Gastroesophageal sphincter (tissue), 4 donors: ENCODE measurements at places on chromosomes 13 and 19.
A peak's percentile ranks its signal among the peaks of the same experiment; 100 is the strongest.

DNA sequence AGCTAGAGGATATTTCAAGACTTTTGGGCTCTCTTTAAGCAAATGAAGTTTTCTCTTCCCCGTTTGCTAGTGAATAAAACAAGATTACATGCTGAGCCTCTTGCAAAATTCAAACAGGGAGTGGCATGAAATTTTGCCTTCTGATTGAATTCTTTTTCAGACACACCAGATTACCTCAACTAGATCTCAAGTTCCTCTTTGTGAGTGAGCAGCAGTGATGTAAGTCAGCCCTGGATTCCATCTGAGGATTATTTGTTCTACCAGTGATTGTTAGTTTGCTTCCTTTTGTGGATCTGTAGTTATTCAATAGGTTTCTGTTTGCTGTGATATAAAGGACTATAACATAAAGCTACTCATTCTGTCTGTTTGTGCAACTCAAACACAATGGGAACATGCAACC lies 407.7 kb downstream of the LMO7 start:
- no peak for ATAC-seq

DNA sequence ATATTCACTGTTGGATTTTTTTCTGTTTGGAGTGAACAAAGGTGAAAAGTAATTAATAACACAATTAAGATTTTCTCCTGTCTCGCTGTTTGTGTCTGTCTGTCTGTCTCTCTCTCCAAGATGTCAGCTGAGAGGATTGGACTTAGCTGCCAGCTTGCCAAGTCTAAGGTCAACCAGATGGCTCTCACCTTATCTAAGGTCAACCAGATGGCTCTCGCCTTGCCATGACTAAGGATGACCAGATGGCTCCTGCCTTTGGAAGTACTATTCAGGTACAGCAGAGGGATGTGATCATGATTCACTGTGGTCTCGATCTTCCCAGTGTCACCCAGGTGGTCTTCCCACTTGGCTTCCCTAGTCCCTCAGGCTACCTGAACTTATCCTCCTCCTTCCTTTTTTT lies 1436.4 kb downstream of the UQCRFS1 start:
- no peak for ATAC-seq

GRCh38 chr13:102326381-102327118 lies 75.3 kb downstream of the FGF14 start:
- no peak for ATAC-seq

- ATAC-seq: peak; percentile 85
These were observed 7.3 kb downstream of the ELOF1 start for GRCh38 chr19:11551603-11552235.

DNA sequence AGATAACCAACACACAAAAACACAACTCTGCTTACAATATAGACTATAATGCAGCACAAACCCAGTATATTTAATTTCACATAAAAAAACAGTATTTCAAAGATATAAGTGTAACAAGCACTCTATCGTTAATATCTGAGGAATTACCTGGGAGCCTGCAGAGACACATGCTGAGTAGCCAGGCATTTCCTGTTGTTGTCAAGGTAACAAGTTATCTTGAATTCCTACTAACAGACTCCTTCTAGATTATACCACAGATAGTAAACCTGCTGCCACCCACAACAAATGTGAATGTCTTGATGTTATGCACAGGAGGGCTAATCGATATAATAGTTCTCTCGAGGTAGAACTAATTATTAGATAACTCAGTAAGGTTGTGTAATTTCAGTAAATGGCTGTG lies 826.0 kb upstream of the PRR20A start:
- no peak for ATAC-seq

DNA sequence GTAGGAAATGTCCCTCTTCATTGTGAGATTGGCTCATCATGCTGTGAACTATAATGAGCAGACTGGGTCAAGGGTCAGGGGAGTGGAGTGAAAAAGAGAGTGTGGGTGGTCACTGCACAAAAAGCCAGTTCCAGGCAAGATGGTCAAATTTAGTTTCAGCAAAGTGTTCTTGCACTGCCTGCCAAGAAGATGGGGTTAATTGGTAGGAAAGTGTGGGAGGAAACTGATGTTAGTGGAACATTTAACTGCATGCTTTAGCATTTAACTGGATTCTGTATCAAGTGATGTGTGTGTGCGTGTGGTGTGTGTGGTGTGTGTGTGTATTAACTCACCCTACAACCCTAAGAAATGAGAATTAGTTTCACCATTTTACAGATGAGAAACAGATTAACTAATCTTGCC lies 131.6 kb downstream of the COG6 start:
- ATAC-seq: no peak

GRCh38 chr19:10687518-10688288 lies 13.5 kb upstream of the QTRT1 start:
- ATAC-seq: no peak

DNA sequence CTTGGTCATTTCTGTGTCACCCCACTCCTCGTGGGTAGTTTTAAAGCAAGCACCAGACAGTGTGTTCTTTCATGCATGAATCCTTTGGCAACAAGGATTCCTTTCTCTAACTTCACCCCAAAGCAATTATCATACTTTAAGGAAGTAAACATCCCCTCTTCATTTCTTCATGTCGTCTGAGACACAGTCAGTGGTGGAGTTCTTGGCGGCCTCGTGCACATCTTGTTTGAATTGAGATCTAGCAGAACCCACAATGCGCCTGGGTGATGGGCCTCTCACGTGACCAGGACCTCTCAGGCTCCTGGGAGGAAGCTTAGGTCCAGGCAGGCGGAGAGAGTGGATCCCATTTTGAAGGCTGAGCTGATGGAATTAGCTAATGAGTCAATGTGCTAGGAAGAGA lies 2.6 kb downstream of the ACSBG2 start:
- ATAC-seq: no peak

- peak; percentile 96 for ATAC-seq
These were observed 15.7 kb downstream of the BCAT2 start for GRCh38 chr19:48795055-48795684.

- peak; percentile 49 for ATAC-seq
These were observed 677 bp downstream of the TGDS start for GRCh38 chr13:94595001-94595949.

- no peak for ATAC-seq
These were observed 47.4 kb downstream of the FLT3 start for GRCh38 chr13:28052945-28053344.

DNA sequence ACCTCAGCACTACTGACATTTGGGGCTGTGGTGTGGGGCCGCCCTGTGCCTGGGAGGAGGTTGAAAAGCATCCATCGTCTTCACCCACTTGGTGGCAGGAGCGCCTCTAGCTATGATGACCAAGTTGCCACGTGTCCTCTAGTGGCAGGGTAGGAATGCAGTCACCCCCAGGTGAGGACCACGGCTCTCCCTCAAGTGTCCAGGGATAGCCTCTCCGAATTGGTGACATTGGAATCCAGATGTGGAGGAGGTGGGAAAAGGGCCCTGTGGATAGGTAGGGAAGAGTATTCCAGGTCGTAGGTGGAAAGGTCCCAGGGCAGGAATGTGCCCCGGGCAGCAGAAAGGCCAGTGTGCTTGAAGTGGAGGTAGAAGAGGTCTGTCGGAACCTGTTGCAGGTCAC lies 37.6 kb downstream of the ARHGEF18 start:
- no peak for ATAC-seq

GRCh38 chr13:26476111-26476781 lies 81.2 kb upstream of the WASF3 start:
- no peak for ATAC-seq

DNA sequence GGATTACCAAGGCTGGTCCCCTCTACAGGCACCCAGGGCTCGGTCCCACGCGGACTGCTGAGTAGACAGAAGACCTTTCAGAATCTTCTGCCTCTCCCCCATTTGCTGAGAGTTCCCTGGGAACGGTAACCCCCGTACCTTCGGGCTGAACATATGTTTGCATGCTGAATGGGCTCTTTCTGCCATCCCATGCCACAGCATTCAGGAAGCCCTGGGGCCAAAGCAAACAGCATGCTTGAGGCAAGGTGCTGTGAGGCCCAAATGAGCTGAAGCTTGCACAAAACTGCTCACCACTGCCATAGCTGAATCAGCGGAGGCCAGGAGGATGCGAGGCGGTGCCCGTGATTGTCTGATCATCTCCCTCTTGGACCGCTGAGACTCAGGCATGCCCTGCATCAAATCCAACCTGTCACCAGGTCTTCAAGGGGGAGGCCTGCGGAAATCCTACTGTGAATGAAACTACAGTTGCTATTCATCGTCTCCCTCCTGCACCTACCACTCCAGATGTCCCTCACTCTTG lies 16.3 kb upstream of the C19orf12 start:
- ATAC-seq: no peak

DNA sequence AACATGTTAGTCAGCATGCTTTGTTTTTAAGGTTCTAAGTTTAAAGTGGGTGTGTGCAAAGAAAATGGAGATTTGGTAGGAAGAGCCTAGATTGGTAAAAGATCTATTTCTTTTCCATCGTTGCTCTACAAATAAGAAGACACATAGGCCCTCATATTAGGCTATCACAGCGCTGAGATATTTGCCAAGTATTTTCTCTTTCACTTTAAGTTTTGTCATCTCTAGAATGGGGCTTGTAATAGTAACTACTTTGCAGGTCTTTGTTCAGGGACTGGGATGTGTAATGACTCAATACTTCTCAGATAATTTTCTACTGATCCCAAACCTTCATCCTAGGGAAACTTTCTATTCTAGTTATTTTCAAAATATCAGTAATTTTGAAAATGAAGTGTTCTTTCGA lies 917.7 kb upstream of the SLC10A2 start:
- no peak for ATAC-seq

- ATAC-seq: no peak
These were observed 3.2 kb upstream of the ISYNA1 start for GRCh38 chr19:18440936-18441803.

DNA sequence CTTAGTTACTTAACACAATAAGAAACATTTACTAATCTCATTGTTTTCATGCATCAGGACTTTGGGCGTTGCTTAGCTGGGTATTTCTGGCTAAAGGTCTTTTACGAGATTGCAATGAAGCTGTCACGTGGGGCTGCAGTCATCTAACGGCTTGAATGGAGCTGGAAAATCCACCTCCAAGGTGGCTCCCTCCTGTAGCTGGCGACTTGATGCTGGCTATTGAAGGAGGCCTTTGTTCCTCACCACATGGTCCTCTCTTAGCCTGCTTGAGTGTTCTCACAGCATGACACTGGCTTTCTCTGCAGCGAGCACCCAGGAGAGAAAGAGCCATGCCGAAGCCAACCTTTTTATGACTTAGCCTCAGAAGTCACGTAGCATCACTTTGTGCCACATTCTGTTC lies 92.0 kb downstream of the NHLRC3 start:
- ATAC-seq: no peak

DNA sequence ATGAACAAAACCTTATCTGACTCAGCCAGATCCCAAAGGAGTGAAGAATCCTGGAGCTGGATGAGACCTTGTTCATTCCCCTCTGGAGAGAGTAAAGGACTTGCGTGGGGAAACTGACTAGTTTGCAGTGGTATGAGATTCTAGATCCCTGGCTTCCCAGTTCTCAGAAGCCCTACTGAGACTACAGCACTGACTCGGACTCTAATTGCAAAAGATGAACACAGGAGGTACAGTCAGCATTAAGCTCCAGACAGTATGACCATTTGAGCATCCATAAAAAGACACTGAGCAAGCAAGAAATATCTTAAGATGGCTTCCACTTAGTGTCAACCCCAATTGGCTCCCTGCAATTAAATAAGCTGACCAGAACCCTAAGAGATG lies 6.8 kb downstream of the ZC3H4 start:
- no peak for ATAC-seq

GRCh38 chr19:30144242-30144758 lies 202.3 kb downstream of the URI1 start:
- no peak for ATAC-seq

DNA sequence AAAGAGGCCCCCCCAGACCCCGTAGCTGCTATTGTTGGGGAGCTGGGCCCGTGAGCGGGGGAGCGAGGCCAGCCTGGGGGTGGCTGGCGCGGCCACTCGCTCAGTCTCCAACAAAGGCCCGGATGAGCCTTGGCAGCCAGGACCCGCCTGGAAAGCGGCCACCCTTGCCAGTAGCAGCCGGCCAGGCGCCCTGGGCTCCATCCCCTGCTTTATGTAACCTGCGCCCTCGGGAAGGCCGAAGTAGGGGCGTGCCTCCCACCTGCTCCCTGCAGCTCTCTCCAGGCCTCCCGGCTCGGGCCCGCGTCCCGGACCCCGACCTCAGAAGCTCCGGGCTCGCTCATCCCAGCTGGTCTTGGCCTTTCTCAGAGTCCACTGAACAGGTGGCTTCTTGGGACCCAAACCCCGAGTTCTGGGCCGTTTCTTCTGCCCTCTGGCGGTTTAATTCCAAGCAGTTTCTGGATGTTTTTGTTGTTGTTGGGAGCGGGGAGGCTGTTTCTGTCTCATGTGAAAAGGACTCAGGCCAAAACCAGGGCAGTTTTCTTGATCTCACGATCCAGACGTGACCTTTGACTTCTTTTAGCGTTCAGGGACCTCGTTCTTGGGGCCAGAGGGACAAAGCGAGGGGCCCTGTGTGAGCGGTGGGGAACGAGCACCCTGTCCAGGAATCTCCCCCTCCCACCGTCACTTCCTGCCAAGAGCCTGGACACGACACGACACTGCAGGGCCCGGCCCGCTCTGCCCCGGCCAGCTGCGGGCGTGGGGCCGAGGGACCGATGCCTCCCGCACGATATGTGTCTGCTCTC lies 1.2 kb downstream of the CDC34 start:
- ATAC-seq: peak; percentile 50

- ATAC-seq: no peak
These were observed 20.8 kb downstream of the NOVA2 start for GRCh38 chr19:45952686-45953505.

DNA sequence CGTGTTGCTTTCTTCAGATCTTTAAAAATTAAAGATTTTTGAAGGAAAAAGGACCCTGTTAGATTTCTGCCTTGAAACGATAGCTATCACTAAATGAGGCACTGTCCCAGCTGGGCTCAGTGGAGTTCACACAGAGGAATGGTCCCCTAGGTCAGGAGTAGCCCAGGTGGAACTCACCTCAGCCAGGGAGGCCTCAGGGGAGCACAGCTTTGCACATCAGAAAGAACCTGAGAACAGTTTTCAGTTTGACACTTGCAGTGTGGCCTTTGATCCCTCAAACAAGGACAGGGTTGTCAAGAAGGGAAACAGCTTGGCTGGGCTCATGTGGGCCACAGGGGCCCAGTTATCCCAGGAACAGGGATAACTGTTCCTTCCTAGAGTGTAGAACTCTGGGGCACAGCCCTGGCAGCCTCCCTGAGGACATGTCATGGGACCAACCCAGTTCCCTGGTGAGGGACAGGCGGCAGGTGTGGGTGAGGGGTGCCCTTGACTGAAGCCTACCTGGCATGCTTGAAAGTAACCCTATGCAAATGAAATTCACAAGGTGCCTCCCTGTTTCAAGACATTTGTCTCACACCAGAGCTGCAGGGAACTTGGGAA lies 59.4 kb downstream of the CHST8 start:
- ATAC-seq: no peak

- ATAC-seq: no peak
These were observed 18.2 kb upstream of the ZMYM5 start for GRCh38 chr13:19881641-19882040.

DNA sequence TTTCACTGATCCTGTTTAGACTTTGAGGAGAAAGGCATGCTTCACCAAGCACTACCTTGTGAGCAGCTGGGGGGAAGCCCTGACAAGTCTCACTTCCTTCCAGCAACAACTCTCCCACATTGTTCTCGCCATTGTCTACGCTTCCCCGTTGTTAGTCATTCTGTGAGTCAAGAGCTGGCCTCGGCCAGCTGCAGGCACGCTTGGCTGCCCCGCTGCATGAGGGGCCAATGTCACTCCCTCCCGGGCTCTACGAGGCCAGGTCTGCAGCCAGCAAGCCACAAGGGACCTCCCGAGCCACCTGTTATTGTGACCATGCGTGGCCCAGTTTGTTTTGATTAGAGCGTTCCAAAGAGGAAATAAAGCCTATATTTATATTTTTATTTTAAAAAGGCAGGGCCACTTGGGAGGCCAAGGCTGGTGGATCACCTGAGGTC lies 220.9 kb downstream of the FOXO1 start:
- ATAC-seq: peak; percentile 62
